ENCODE measurements at places on chromosomes 16 and 17.

- DNase-seq, result no peak
Measured at GRCh38 chr16:16864536-16864935, 485.6 kb downstream of the NPIPA7 start.

DNA sequence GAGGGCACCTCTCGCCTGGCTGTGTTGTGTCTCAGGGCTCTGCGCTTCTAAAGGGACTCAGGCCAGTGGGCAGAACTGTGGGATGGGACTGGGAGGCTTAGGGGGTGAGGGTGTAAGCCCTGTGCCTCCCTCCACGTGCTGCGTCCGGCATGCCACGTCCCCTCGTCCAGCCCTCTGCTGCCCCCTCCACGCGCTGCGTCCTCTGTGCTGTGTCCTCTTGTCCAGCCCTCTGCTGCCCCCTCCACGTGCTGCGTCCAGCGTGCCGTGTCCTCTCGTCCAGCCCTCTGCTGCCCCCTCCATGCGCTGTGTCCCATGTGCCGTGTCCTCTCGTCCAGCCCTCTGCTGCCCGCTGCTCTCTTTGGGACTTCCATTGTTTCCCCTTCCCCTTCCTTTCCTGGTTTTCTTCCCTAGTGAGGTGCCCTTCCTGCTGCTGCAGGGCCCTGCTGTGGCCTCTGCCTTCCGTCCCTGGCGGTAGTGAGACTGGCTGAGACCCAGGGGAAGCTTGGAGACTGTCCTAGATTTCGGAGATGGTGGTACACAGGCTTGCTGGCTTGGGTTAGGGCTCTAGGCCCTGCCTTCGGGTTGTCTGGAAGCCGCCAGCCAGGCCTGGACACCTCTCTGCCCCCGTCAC is 6.4 kb upstream of the ZNF750 start:
- DNase-seq, result no peak

DNA sequence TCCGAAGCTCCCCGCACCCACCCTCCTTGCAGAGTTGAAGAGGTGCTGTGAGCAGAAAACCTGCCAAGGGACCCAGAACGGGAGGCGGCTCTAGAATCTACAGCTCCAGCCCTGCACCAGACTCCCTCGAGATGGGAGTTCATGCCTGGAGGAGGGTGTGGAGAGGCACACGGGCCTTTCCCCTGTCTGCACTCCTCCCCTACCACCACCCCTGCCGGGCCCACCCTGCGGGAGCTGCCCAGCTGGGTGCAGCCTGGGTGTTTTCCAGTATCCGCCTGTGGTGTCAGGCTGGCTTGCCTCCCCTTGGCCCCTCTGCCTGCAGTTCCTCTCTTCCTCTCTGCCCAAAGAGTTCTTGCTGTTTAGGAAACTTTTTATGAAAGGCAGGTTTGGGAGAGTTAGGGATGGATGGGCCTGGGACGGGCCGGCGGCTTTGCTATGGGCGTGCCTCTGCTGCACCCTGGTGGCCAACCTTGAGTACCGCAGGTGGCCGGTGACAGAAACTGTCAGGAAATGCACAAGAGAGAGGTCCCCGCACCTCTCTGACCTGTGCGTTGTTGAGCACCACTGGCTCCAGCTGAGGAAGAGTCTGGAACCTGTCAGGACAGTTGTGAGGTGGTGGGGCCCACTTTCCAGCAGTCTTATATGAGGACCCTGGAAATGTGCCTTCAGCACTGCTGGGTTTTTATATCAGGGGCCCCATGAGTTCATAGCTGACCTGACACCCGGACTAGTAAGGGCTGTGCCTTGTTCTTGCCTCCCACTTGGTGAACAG is 354.1 kb downstream of the SEC14L1 start:
- peak; percentile 78 for DNase-seq

- no peak for DNase-seq
Measured at GRCh38 chr17:21475571-21475970, 99.4 kb downstream of the KCNJ12 start.

DNA sequence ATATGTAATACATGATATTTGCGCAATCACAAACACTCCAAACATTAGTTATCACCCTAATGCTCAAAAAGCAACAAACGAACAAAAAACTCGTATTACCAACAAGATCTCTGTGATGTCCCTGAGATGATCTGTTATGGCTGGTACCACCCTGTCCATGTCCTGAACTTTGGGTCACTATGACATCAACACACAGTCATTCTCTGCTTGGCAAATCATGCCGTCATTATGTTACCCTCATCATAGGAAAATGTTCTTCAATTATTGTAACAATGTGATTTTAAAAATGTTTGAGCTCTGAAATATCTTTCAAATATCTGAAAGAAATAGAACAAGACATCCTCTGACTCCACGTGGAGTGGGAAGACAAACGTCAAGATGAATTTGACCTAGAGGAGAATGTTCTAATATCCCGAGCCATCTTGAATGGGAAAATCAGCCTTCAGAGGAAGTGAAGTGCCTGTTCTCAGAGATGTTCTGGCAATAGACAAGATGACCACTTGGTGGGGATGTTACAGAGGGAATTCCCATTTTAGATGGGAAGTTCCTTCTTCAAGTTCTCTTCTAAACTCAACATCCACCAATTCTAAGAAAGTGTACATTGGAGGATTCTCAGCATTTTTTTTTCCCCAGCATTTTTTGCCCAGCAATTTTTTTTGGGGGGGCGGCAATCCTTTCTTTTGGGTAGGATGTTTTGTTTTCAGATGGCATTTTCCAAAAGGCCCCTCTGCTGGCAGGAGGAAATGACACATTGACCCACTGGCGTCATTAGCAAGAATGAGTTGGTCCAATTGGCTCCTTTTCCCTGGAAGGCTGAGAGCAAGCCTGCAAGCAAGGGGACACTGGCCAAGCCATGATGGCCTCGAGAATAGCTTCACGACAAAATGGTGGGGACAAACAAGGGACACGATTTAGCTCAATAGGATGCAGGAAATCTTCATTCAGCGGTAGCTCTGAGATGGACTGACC is 3.7 kb upstream of the HSD17B2 start:
- DNase-seq, result no peak

DNA sequence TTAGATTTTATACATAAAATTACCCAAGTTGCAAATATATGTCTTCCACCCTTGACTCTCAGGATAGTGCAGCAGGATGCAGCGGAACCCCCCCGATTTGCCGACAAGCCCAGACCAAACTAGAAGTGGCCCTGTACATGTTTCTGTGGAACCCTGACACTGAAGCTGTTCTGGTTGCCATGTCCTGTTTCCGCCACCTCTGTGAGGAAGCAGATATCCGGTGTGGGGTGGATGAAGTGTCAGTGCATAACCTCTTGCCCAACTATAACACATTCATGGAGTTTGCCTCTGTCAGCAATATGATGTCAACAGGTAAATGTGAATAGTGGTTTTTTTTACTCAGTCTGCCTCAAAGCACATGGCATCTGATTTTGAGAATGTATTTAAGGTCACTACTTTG is 70.7 kb downstream of the OMG start:
- peak; percentile 13 for DNase-seq

GRCh38 chr17:6067060-6067459 is 3.1 kb upstream of the WSCD1 start:
- DNase-seq, result no peak

GRCh38 chr16:10189861-10190390 is 7.7 kb upstream of the GRIN2A start:
- no peak for DNase-seq

- no peak for DNase-seq
Measured at GRCh38 chr16:67967183-67967957, 1.1 kb downstream of the SLC12A4 start.

DNA sequence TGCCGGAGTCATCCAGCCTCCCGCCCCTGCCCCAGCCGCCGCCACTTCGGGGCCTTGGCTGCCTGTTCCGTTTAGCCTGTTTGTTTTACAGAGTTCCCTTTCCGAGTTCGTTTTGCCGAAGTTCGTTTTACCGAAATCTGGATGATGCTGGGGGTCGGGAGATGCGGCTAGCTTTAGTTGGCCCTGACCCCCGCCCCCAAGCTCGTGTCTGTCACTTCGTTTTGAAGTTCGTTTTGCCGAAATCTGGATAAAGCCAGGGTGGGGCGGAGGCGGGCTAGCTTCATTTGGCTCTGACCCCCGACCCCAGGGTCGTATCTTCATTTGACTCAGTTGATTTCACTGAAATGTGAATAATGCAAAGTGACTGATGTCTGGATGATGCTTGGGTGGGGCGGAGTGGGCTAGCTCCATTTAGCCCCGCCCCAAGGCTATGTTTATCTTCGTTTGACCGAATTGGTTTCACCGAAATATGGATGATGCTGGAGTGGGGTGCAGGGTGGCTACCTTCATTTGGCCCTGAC is 591 bp downstream of the PSMD7 start:
- peak; percentile 27 for DNase-seq

GRCh38 chr16:27402964-27403600 is 1.1 kb downstream of the IL21R start:
- peak; percentile 58 for DNase-seq

DNA sequence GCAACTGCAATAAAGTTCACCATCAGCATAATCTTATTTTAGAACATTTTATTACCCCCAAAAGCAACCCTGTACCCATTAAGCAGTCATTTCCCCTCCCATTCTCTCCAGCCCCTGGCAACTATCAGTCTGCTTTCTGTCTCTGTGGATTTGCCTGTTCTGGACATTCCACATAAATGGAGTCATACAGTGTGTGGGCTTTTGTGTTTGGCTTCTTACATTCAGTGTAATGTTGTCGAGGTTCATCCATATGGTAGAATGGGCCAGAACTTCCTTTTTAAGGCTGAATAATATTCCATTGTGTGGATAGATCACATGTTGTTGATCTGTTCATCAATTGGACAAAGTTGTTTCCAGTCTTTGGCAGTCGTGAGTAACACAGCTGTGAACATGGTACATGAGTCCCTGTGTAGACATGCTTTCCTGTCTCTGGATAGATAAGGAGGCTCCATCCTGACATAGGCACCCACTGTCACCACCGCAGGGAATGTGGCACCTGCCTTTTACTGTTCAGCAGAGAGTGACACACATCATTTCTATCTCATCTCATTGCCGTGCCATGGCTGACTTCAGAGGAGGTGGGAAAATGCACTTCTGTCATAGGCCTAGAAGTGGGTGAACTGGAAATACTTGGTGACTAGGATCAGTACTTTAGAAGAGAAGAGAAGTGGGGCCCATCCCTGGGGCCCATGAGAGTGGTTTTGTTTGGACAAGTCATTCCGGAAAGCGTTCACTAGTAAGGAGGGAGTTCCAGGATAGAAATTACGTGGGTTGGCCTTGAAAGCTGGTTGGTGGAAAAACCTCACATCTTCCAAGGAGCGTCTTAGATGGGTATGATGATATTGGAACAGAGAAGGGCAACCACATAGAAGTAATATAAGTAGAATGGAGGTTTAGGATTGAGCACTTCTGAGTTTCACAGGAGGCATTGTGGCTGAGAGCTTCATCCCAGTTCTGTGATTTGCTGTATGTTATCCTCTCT is 25.8 kb downstream of the EPN2 start:
- no peak for DNase-seq

- DNase-seq, result no peak
Measured at GRCh38 chr17:19534562-19535149, 1.0 kb downstream of the SLC47A1 start.

GRCh38 chr16:31214708-31215286 is 878 bp downstream of the TRIM72 start:
- no peak for DNase-seq

DNA sequence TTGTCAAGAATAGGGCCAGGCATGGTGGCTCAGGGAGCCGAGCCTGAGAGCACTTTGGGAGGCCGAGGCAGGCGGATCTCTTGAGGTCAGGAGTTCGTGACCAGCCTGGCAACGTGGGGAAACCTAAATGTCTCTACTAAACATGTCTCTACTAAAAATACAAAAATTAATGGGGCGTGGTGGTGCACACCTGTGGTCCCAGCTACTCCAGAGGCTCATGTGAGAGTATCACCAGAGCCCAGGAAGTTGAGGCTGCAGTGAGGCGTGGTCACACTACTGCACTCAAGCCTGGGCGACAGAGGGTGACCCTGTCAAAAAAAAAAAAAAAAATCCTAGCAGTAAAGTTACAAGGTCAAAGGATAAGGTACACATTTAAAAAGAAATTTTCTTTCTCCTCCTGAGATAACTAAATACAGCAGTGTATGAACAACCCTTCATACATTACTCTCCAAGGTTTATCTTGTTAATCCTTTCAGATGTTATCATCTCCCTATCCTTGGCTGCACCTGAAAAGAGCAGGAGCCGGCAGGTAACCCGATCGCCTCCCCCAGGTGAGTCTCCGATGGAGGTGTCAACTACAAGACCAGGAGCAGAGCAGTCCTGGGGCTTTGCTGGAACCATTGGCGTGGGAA is 122.3 kb downstream of the GOSR1 start:
- no peak for DNase-seq

DNA sequence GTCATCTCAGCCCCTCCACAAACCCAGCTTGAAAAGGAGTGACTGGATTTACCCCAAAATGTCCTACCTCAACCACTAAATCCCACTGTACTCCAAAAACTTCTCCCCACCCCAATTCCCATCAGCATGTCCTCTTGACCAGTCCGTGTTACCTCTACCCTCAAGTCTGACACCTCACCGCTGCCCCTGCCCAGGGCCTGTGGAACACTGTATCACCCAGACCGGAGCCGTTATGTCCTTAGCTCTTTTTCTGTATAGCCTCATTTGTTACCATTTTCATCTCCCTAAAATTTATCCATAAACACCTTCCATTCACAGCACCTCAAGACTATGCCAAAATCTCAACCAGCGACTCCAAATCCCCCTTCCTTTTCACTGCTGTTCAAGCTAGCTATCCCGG is 2.4 kb downstream of the PHF23 start:
- no peak for DNase-seq

GRCh38 chr17:21058098-21058893 is 15.5 kb upstream of the USP22 start:
- DNase-seq, result no peak

GRCh38 chr17:1229349-1229899 is 40.8 kb upstream of the BHLHA9 start:
- DNase-seq, result peak; percentile 45

GRCh38 chr17:2950846-2951245 is 112.6 kb downstream of the OR1D5 start:
- no peak for DNase-seq

DNA sequence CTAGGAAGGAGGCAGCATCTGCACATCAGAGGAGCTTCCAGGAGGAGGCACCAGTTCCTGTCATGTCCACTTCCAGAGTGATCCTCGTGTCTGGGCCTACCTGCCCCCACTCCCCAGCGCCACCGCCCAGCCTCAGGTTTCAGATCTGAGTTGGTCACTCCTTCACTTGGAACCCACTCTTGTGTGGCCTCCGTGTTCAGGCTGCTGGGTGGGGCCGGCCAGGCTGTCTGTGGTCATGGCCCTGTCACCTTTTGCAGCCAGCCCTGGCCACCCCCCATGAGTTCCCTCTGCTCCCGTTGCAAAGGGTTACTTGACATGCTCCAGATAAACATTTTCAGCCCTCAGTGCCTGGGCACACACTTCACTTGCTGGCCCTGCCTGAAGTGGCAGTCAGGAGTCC is 26.6 kb upstream of the SPPL2C start:
- no peak for DNase-seq

DNA sequence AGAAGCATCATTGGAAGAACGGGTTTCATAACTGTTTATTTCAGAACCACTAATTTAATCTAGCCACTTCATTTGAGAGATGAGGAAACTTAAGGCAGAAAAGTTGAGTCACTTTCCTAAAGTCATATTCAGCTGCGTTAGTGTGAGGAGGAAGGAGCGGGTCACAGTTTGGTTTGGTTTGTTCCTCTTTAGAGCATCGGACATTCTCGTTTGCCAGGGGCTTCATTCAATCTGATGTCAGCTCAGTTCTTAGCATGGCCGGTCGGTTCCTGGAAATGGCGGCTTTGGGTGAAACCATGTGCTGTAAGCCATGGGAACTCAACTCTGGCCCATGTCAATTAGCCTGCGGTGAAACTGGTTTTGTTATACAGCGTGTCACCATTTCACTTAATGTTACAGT is 186.5 kb downstream of the LGALS9B start:
- DNase-seq, result no peak

GRCh38 chr17:42997390-42997983 is 732 bp upstream of the RPL27 start:
- DNase-seq, result no peak

Measured in CD4-positive, alpha-beta T cell treated with Interleukin-1 beta for 1 hour (primary cell).